ENCODE measurements at places on chromosomes 1 and 21.

DNA sequence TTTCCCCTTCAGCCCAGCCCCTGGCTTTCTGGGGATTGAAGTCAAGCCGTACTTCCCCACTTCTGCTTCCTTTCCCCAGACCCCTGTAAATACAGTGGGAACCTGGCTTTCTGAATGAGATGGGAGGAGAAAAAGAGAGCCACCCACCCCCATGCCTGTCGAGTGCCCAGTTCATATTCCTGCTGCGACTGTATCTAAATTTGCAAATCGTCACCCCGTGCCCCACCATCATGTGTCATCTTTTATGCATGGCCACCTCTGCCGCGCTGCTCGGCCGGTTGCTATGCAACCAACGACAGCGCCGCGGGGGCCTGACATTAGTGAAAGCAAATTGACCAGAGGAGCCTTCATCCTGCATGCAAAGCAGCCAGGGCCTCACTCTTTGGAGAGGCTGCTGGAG is 143.0 kb downstream of the ELAVL4 start:
- DNase-seq, result no peak

DNA sequence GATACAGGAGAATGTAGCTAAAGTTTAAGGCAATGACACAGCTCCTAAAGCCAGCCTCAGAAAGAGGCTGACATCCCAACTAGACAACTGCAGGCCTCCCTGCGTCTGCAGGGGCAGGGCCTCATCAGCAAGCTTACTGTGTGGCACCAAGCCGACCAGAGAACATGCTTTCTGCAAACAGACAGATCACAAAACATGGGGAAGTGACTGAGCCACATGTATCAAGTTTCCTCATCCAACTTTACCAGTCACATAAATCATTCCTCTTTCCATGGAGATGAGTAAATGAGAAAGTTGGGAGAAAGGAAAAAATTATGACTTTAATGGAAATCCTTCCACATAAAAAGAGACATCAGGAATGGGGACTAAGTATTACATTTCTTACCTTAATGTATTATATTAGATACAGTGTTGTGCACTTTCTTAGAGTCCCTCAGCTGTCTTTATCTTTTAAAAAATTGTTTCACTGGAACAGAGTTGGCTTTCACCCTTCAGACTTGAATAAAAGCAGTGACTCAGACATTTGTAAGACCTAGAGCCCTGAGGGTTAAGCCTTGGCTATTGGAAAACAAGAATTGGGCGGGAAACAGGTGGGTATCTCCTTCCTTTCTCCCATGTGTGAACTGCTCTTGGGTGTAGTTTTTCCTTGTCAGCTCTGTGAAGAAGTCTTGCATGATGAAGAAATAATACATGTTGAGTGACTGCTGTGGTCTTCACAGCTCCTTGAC is 305.7 kb upstream of the SNX7 start:
- no peak for DNase-seq

DNA sequence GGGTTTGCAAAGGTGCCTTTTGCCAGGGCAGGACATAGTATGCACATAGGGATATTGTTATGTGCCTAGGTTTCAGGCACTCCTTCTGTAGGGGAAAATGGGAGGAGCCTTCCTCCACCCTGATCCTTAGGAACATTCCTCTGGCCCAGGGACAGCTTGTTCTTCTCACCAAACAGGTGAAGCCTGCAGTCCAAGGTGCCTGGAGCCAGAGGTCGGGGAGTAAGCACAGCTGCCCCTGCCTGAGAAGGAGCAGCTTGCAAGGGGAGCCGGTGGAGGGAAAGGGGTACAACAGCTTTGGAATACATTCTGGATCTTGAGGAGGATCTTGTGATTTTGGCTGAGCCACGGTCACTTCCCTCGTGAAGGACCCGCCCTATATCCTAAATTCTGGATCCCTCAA is 82.4 kb upstream of the CD1D start:
- DNase-seq, result no peak

DNA sequence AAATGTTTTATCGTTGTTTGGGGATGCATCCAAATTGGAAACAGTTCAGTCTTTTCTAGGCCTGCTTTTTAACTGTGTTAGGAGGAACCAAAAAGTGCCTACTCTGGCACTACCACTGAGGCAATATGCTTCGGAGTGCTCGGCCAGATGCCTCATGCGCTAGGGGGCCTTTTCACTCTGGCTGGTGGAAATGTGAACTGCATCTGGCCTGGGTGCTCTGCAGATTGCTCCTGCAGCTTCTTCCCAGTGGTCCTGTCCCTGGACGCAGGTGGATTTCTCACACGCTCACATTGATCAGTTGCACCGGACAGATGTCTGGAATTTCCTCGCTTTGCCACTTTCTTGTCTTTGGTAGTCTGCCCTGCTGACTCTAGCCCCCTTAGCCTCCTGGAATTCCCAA is 330.2 kb upstream of the FMN2 start:
- no peak for DNase-seq

DNA sequence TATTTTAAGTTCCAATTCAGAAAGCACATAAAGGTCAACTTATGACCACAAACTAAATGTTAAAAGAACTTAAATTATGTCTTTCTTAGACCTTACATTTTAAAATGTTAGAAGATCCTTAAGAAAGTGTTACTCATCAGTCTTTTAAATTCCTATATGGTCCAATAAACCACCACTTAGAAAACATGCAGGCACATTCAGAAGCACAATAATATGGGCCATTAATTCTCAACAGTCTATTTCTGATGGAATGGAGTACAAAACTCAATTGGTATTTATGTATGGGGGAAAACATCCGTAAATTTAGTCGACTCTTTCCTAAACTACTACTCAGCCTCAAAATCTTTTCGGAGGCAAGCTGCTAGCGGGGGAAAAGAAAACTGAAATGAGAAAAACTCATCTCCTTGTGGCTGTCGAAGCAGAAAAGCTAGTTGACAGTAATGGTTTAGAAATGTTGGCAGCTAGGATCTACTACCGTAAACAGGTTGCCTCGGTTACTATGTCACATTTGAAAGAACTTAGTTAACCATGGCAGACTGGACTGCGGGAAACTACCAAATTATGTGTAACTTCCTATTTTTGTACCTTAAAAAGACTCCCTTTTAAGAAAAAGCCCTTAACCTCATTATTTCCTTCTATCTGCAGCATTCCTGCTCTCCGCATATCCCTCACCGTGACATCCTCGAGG is 1.0 kb downstream of the TRMT1L start:
- DNase-seq, result peak; percentile 57

GRCh38 chr1:200226268-200226968 is 183.4 kb downstream of the ZNF281 start:
- no peak for DNase-seq

- DNase-seq, result no peak
These were observed 16.6 kb upstream of the ATP2B4 start for GRCh38 chr1:203609979-203610493.

GRCh38 chr21:33076600-33077329 is 6.8 kb downstream of the OLIG1 start:
- DNase-seq, result no peak

DNA sequence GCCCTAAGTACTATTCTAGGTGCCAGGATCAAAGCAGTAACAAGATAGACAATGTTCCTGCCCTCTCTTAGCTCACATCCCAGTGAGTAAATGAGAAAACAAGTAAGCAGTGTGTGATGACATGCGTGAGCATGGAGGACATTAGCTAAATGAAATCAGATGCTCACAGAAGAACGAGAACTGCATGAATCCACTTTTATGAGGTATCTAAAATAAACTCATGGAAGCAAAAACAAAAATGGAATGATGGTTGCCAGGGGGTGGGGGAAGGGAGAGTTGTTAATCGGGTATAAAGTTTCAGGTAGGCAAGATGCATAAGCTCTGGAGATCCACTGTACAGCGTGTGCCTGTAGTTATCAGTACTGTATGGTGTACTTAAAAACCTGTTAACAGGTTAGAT is 195.1 kb downstream of the HHAT start:
- no peak for DNase-seq

DNA sequence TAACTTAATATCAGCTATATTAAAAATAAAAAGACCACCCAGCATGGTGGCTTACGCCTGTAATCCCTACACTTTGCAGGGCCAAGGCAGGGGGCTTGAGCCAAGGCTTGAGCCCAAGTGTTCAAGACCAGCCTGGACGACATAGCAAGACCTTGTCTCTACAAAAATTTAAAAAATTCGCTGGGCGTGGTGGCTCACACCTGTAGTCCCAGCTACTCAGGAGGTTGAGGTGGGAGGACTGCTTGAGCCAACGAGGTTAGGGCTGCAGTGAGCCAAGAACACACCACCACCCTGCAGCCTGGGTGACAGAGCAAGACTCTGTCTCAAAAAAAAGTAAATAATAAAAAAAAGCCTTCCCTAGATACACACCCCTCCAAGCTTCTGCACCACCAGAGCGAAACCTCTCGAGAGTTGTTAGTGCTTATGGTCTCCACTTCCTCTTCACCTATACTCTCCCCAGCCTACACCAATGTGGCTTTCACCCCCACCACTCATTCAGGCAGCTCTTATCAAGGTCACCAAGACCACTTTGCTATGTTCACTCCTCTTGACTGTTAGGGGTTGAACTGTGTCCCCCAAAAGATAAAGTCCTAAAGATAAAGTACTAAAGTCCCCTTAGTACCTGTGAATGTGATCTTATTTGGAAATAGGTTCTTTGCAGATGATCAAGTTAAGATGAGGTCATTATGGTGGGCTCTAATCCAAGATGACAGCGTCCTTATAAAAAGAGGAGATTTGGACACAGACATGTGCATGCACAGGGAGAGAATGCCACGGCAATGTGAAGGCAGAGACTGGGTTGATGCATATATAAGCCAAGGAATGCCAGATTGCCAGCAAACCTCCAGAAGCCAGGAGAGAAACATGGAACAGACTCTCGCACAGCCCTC is 6.8 kb upstream of the PPP1R15B start:
- DNase-seq, result peak; percentile 55

- peak; percentile 36 for DNase-seq
These were observed 33.5 kb downstream of the CFAP57 start for GRCh38 chr1:43205671-43206070.

DNA sequence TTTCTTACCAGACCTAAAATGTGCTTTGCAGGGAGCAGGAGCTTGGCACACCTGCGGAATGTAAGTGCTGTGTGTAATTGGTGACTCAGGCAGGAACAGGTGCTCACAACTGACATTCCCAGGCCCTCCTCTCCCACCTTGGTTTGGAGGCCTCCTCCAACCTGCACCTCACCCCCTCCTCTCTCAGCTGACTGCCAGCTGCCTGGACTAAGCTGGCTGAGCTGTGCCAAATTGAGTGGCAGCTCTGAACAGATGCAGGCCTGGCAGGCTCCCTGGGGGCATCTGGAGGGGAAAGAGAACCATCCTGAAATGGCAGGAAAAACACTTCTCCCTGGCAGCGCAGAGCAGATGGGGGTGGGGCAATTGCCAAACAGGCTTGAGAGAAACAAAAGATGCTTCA is 91.7 kb upstream of the PGBD5 start:
- no peak for DNase-seq

GRCh38 chr1:203324105-203325025 is 19.0 kb downstream of the BTG2 start:
- DNase-seq, result peak; percentile 46

- no peak for DNase-seq
These were observed 897 bp downstream of the COL16A1 start for GRCh38 chr1:31702836-31703404.

- DNase-seq, result no peak
These were observed 18.6 kb upstream of the RASAL2 start for GRCh38 chr1:178075333-178075732.

- DNase-seq, result peak; percentile 75
These were observed 833 bp upstream of the DIP2A start for GRCh38 chr21:46457801-46458314.

- DNase-seq, result no peak
These were observed 60.3 kb downstream of the TMEM53 start for GRCh38 chr1:44613941-44614340.

- no peak for DNase-seq
These were observed 38.3 kb downstream of the ELK4 start for GRCh38 chr1:205593532-205593931.

GRCh38 chr1:64525116-64525686 is 55.3 kb downstream of the CACHD1 start:
- peak; percentile 58 for DNase-seq

DNA sequence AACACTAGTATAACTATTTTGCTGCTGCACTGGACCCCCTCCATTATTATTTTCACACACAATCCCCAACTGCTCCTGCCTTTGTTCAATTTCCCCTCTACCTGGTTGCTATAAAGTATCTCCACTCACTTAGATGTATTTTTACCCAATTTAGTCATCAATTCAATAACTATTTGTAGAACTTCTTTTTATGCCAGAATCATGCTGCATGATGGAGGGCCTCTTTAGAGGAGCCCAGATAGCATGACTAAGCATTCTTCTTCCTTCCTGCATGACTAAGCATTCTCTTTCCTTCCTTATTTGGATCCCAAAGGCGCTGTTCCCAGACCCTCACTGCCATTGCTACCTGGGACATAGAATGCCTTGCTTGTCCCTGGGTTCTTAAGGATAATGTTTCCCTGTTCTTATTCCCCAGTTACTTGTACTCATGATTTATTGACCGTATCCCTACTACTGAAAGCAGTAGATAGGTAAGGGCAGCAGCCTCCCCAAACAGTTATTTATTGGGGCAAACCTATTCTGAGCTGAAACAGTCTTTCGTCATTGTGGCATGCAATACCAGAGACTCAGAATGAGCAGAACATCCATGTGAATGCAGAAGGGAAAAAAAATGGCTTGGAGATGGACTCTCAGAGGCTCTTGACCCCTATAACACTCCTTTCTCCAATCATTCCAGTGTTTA is 89.3 kb upstream of the AKT3 start:
- peak; percentile 23 for DNase-seq

GRCh38 chr1:109509176-109510134 is at the start of gene AMIGO1:
Gene AMIGO1, minus strand, starts transcription at chr1:109509727. Its CDS starts 815 bp downstream, at chr1:109508912.
- DNase-seq, result peak; percentile 78

GRCh38 chr1:193408782-193409293 is 222.4 kb upstream of the B3GALT2 start:
- DNase-seq, result peak; percentile 72

DNA sequence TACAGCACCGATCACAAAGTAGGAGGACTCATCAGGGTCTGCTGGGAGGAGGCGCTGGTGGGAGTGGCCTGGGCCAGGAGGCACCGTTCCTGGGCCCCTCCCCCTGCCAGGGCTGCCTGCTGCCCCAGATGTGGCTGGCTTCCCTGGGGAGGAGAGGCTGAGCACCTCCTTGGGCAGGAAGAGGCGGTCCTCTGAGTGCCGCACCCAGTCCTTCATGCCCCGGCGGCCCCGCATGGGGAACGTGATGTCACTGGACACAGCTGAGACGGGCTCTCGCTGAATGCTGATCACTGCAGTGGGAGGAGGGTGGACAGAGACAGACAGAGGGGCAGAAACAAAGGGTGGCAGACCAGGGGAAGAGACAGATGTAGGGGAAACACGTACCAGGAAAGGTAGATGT is 24.8 kb downstream of the ADGRB2 start:
- DNase-seq, result no peak

- peak; percentile 73 for DNase-seq
These were observed 57.5 kb downstream of the MAP3K7CL start for GRCh38 chr21:29187944-29188343.

GRCh38 chr1:192907545-192908243 is 98.9 kb downstream of the RGS2 start:
- DNase-seq, result peak; percentile 60

All from adipocyte (in vitro differentiated cells).